GM13976 (cell line): ENCODE measurements at places on chromosomes 2 and 18.

DNA sequence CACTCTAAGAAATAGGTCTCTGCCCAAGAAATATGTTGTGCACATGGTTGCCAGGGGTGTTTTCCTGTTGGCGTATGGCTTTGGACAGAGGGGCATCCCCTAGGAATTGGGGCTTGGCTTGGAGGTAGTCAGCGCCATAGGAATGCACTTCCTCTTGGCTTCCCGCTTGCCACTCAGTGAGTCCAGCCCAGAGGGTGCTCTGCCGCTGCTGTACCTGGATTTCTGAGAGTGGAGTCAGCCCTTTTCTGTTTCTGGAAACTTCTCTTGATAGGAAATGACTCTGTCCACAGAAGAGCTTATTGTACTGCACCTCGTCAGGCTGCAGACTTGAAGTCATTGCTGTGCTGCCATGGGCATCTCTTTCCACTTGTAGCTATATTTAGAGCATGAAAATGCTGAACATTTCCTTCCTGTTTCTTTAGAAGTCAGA, 116.7 kb upstream of the MGAT5 start:
- DNase-seq: no peak

DNA sequence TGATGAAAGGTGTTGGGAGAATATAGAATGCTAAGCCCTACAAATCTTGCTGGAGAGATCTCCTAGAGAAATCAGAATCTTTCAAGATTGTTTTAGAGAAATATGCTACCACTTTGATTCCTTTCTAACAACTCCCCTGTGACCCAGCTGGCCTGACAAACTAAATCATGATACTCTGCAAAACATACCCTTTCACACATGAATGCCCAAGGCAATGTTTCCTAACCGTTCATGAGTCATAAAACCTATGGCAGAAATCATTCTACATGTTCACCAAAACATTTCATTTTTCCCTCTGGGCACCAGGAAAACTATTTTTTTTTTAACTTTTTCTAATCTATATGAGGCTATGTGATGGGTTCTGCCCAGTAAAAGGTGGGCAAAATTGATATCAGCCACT, 77.8 kb upstream of the SETBP1 start:
- DNase-seq: no peak

DNA sequence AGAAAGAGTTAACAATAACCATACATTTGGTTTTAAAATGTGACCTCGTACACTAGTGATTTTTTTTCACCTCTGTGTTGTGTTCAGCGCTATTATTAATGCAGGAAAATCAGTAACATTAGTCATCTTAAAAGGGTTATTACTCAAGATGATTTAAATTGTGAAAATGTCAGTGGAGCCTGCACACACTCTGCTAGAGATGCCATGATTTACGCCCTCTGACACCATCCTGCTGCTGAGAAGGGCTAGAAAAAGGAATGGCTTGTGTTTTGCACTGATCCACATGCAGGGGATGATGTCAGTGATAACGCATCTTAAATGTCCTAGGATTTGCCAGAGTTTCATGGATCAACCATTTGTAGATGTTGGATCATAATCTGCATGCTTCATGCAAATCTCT, 121.3 kb upstream of the BOD1L2 start:
- no peak for DNase-seq

GRCh38 chr2:170024721-170025120, 153.2 kb upstream of the MYO3B start:
- no peak for DNase-seq

GRCh38 chr2:105779394-105779793, 34.7 kb downstream of the NCK2 start:
- no peak for DNase-seq

- no peak for DNase-seq
Measured at GRCh38 chr2:41935825-41936224, 112.0 kb upstream of the PKDCC start.

DNA sequence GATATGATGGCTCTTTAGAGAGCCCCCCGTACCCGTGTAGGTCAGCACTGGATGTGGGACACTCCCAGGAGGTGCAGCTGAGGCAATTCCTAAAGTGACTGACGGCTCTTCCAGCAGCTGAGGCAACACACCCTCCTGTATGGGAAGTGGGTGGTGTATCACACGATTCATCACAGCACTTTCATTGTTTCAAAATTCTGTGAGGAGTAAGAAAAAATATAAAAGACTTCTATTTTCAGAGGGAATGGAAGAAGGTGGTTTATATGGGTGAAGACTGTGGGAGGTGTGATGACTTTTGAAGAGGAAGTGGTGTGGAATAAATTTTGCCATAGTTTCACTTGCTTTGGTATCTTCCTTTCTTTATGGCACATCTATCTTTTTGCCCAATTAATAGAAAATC, 22.3 kb downstream of the QPCT start:
- no peak for DNase-seq

- no peak for DNase-seq
Measured at GRCh38 chr2:137957033-137957432, 7.2 kb upstream of the HNMT start.
